Activated CD4-positive, alpha-beta T cell treated with anti-CD3 and anti-CD28 coated beads for 4 hours (primary cell): ENCODE measurements at places on chromosomes 1 and 21.

DNA sequence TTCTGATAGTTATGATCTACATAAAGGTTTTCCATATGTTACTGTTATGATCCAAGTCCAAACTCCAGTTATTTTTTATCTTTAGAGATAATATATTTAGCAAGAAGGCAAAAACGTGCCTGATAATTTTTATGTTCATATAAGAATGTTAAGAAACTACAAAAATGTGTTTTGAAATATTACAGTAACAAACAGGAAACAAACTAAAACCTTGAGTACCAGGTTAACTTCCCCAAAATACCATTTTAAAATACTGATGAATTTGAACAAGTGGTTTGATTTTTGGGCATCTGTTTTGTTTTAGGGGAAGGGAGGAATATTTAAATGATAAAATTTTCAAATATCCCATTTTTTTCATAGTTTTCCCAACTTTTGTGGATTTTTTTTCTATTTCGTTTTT, 124.8 kb downstream of the NR5A2 start:
- DNase-seq = no peak

DNA sequence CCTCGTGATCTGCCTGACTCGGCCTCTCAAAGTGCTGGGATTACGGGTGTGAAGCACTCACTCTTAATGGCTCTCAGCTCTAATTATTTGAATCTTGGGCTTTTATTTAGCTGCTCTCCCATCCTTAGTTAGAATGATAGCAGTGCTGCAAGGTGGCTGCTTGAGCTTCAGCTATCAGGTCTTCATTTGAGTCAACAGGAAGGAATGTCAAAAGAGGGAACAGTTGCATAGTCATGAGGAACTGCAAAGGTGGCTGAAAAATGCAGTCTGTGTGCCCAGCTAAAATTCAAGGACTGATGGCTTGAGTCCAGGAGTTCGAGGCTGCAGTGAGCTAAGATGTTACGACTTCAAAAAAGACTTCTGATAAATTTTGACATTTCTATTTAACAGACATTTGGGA, 55.6 kb downstream of the UCK2 start:
- DNase-seq = no peak

DNA sequence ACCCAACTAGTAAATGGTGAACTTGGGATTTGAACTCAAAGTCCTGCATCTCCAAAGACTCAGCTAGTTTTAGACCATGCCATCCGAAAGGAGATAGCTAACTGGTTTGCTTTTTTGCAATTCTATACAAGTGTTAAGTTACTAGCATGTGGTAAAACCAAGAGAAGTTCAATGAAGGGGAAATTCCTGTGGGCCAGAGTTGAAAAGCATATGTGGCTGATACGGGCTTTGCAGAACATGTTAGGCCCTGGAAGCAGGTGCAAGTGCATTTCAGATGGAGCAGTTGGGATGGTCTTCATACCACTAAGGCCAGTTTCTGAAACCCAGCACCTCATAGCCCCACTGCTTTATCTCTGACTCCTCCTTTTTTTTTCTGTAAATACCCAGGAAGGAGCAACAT, 620.9 kb downstream of the PLPP3 start:
- no peak for DNase-seq

DNA sequence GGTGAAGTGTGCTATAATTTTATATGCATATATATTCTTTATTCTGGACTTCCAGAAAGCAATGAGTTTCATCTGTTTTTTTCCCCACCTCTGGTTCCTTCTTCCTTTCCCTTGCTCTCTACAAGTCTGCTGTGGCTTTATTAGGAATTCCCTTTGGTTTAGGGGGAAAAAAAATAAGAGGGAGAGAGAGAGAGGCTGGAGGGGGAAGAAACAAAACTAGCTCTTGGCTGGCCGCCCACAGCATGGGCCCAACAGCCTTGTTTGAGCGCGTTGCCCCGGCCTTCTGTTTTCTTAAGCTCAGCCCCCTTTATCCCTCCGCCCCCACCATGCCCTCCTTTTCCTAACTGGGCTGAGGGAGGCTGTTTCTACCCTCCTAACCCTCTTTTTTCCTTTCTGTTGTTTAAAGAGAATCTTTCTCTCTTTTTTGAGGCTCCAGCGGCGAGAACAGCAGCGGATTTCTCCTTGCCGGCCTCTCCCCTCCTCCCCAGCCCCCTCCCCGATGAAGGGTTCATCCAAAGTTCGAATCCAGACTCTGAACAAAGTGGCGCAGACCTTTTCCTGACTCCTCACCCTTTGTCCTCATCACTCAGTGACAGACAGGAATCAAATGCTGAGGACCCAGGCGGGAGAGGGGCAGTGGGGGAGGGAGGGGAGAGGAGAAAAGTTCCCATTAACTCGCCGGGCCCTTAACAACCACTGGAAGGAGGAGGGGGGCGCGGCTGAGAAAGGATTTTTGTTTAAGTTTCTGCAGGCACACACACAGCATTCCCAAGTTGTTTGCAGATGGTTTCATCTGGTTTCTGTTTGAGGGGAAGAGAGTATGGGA, 29.7 kb downstream of the PBX1 start:
- no peak for DNase-seq

DNA sequence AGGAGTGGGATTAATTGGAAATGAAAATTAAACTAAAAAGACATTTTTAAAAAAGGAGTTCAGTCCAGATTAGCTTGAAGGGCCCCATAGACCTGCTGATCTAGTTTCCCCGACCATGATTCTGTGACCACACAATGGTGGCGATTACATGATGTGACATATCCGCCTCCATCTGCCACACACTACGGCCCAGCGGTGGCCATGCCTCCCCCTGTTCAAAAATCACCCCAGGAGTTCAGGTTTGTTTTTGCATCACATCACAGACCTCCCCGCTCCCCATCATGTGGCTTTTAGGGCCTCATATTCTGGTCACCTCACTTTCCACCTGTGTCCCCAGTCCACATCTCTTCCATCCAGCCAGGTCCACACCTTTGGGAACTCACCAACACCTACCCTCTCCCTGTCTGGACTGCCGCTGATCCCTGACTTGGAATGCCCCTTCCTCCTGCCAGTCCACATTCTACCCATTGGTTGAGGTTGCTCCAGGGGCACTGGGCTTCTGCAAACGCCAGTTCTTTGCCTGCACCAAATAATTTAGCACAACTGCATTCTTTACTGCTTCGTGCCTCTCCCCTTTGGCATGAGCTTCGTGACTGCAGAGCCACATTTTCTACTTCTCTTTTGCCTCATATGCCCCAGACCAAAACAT, 38.9 kb downstream of the CD247 start:
- DNase-seq = no peak

DNA sequence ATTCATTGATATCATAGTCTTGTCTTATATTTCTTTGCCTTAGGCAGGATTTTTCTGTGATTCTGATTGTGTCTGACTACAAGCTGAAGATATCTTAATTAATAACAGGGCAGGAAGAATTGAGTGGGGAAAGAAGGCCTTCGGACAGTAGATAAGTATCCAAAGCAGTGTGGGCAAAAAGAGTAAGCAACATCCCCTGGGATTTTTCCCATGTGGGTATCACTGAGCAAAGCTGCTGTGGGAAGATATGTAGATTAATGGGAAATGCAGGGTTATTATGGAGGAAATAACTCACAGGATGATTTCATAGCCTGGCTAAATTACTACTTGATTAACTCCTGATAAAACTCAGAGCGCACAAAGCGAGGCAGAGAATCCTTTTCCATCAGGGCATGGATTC, 55.7 kb downstream of the RGS5 start:
- no peak for DNase-seq

GRCh38 chr1:43460988-43461693, 7.4 kb upstream of the HYI start:
- DNase-seq = no peak

- DNase-seq = no peak
Observed at GRCh38 chr1:8382051-8382505, 64.2 kb downstream of the SLC45A1 start.

GRCh38 chr1:82979593-82980236, 1019.2 kb downstream of the TTLL7 start:
- DNase-seq = no peak

DNA sequence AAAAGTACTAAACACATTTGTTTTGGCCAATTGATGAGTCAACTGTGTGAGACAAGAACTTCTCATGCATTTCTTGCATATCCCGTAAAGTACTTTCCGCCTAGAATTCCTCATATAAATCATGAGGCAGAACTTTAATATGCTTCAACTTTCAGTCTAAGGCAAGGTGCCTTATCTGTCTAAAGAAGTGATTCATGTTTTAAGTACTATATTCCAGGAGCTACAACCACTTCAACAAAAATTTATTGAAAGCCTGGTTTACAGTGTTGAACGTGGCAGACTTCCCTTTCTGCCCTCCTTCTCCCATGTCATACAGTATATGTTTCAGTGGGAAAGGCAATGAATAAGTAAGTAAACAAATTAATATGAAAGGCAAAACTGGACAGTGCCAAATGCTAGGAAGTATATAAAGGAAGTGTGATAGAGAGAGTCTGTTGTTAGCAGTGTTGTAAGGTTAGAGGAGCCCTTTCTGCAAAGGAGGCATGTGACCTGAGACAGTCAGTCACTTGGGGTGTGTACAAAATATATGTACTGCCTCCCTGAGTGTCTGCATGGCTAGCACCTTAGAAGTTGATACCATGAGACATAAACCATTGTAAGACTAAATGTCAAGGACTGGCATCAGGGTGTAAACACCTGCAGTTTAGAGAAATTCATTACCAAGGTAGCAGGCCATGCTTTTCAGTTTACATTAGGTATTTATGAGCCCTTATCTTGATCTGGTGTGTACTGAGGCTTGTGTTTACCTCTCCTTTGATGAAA, 362.2 kb downstream of the SRGAP2C start:
- DNase-seq = no peak

DNA sequence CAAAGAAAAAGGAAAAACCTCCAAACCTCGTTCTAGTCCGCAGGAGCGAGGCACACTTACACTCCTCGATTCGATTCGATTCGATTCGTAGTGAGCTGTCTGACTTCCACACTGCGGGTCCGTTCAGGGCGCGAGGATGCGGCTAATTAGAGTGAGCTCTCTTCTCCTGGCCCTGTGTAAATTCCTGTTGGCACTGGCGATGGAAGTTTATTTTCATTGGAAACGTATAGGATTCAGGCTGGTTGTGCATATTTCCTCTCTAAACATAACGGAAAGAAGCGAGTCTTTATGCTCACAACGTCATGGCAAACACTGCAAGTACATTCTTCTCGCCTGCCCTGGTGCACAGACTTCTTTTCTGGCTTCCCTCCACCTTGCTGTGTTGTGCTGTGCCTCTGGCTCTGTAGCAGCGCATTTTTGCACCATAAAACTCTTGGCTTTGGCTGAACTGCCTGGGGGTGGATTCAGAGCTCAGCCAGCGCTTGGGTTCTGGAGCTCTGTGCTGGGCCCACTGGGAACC, 2.7 kb downstream of the HUNK start:
- no peak for DNase-seq

DNA sequence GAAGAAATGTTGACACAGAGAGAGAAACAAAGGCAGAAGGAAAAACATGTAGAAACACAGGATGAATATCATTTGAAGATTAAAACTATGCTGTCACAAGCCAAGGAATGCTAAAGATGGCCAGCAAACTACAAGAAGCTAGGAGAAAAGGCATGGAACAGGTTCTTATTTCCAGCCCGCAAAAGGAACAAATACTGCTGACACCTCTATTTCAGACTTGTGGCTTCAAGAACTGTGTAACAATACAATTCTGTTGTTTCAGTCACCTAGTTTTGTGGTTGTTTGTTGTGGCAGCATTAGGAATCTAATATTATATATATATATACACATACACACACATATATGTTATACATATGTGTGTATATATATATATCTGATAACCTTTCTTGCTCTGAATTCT, 1543.9 kb downstream of the KCNT2 start:
- DNase-seq = no peak

- no peak for DNase-seq
Observed at GRCh38 chr1:71562298-71562697, 481.5 kb upstream of the ZRANB2 start.

- peak; percentile 28 for DNase-seq
Observed at GRCh38 chr1:58815069-58815685, 31.3 kb upstream of the JUN start.

DNA sequence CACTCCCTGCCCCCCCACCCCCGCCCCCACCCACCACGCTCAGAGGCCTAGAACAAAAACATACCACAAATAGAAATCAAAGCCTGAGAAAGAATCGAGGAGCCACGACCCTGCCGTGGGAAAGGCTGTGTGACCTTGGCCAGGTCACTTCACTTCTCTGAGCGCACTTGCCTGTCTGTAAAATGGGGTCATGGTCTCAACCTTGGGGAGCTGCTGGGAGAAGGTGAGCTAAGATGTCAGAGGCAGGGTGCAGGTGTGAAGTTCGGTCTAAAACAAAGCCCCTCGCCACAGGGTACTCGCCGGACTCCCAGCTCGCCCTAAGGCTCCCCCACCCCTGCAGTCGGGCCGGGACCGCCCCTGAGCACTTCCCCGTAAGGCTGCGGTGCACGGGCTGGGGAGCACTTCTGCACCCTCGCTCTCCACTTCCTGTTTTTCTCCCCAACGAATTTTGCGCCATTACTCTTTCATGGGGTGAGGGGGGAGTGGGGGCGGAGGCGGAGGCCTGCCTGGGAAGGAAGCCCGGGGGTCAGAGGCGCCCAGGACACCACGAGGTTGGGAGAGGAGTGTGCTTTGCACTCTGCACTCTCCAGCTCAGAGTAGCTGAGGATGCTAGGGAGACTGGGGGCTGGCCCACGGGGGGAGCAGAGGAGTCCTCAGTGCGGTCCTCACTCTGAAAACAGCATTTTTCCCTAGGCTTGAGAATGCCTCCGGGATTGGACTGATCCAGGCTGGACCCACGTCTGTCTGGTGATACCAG, 21.9 kb upstream of the PIK3CD start:
- peak; percentile 69 for DNase-seq

GRCh38 chr1:106268070-106268469, 788.4 kb upstream of the PRMT6 start:
- DNase-seq = no peak

GRCh38 chr1:31227891-31228568, 11.7 kb downstream of the NKAIN1 start:
- DNase-seq = no peak

- no peak for DNase-seq
Observed at GRCh38 chr21:38183961-38184360, 72.8 kb upstream of the KCNJ15 start.

DNA sequence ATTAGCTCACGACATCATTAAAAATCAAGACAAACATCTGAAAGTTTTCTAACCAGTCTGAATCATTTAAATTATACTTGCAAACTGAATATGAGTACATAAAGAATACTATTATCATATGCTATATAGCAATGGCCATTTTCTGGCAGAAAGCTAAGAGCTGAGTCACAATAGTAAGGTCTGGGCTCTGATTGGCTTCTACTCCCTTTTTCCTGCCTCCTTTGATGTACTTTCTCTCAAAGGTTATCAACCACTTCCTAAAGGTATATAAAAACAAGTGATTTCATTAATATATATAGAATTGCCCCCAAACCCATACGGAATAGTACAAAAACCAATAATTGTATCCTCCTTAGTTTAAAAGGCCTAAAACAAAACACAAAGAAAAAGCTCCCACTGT, 7.0 kb downstream of the KCNA3 start:
- no peak for DNase-seq

DNA sequence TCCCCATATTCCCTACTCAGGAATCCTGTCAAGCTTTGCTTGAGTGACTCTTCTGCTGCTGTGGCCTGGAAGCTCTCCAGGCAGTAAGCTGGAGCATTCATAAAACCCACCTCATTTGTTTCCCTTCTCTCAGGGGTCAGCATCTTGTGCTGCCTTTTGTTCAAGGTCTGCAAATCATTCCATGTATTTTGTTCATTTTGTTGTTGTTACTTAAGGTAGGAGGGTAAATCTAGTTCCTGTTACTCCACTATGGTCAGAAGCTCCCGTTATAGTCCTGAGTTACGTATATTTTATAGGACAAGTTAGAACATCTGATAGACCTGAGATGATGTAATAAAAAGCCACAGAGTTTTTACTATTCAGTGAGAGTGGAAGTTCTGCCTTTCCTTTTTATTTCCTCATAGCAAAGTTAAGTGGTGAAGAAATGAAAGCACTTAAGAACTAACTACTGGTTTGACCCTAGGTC, 9.9 kb downstream of the SYNJ1 start:
- no peak for DNase-seq
